GM18507 (cell line): ENCODE measurements at places on chromosomes 11 and 22.

GRCh38 chr22:29171721-29172120 lies 34.0 kb upstream of the EMID1 start:
- DNase-seq = no peak

DNA sequence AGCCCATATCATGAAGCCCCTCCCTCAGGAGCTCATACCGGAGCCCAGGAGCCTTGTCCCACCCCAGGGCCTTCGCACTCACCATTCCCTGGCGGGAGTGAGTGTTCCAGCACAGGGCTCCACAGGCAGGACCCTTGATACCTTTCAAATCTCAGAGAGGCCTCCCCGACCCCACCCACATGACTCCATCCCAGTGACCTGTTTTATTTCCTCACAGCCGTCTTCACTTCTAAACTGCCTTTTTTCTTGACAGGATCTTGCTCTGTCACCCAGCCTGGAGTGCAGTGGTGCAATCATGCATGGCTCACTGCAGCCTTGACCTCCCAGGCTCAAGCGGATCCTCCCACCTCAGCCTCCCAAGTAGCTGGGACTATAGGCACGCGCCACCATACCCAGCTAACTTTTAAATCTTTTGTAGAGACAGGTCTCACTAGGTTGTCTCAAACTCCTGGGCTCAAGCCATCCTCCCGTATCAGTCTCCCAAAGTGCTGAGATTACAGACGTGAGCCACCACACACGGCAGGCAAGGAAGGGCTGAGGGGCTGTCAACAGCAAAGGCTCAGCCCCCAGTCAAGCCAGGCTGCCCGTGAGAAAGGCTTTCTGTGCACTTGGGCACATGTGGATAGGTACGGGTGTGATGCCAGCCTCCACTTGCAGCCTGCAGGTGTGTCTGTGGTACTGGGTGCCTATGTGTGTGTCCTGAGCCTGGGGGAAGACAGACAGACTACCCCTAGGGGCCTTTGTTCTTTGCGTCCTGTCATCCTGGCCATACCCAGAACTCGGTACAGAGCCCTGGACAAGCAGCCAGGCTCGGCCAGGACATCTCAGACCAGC lies 9.3 kb downstream of the RPL3 start:
- no peak for DNase-seq

GRCh38 chr11:35376118-35376510 lies 43.2 kb downstream of the SLC1A2 start:
- DNase-seq = no peak

GRCh38 chr22:42895087-42895486 lies 38.0 kb upstream of the ARFGAP3 start:
- peak; percentile 36 for DNase-seq

- no peak for DNase-seq
These were observed 62.7 kb downstream of the LIF start for GRCh38 chr22:30183861-30184278.

- no peak for DNase-seq
These were observed 5.9 kb downstream of the WT1 start for GRCh38 chr11:32429477-32429876.

DNA sequence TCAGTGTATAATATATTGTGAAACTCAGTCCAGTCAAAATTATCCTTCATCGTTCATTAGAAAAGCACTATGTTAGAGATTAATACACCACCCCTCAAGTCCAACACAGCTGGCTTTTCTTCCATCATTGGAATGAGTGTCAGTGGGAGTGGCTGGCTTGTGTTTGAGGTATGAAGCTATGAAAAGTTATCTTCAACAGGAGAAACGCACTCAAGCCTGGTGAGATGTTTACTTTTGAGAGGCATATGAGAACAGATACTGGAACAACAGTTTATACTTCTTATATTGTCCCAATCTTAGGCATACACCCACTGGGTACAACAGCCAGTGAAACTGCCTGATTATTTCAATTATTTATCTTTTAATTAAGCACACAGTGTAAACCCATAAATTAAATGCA lies 34.3 kb downstream of the PLEKHB1 start:
- no peak for DNase-seq

- DNase-seq = no peak
These were observed 92.7 kb downstream of the SBF2 start for GRCh38 chr11:10201343-10201742.

DNA sequence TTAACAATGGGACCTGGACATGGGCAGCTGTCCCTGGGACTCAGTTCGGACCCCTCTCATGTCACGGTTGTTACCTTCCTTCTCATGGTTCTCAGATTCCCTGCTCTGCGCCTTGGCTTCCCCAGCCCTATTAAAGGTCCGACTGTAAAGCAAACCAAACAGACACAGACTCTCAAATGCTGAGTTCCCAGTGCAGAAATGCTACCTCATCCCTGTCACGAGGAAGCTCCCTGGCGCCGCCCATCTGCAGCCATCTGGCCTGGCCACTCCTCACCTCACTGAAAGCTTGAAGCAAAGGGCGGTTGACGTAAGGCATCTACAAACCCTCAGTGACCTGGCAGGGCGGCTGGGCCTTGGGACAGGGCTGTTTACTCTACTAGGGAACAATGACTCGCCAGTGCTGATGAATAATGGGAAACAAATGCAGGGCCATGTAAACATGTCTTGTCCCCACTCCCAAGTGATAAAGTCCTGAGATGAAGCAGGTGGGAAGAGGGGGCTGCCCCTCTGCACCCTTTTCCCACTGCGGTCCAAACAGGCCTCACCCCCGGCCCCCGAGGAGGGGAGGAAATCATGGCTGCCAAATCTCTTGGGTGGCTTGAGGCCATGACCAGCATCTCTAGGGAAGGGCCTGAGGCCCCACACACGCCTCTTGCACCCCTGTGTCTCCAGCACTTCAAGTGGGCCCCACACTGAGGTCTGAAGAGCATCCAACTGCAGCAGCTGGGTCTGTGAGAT lies 49.3 kb downstream of the SCUBE1 start:
- DNase-seq = no peak

DNA sequence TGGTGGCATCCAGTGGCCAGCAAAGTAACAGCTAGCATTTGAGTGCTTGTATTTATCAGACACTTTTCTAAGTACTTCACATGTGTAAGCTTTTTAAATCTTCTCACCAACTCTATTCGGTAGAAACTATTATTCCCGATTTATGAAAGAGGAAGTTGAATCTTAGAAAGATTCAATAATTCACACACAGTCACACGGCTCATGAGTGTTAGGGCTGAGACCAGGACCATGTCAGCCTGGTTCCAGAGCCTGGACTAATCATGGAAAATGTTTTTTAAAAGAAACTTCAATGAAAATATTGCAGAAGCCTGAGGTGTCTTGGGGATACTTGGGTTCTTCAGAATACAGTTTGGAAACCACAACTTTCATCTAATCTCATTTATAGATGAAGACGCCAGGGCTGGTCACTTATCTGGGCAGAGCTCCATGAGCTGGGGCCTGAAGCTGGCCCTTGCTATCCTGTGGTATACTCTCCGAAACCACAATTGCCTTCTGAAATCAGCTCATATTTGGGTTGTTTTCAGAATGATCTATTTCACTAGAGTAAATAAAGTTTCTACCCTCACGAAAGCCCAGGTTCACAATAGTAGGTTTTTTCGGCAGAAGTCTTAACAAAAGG lies 4.3 kb upstream of the CRTAM start:
- DNase-seq = no peak

GRCh38 chr11:77276271-77276670 lies 25.2 kb downstream of the GDPD4 start:
- no peak for DNase-seq

DNA sequence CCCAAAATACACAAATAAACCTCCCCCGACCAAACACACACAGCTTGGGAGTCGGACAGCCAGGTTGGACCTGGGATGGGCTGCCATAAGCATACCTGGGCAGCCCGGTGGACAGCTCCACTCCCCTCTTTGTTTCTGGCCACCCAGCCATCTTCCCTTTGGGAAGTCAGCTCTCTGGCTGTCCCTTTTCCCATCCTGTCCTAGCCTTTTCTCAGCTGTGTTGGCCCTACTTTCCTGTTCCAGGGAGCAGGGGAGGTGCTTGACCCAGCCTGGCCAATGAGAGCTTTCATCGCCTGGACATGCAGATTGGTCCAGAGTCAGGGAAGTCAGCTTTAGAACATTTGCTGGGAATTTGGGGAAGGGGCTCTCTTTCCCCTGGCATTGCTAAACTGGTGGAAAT lies 68.7 kb upstream of the NECTIN1 start:
- no peak for DNase-seq

DNA sequence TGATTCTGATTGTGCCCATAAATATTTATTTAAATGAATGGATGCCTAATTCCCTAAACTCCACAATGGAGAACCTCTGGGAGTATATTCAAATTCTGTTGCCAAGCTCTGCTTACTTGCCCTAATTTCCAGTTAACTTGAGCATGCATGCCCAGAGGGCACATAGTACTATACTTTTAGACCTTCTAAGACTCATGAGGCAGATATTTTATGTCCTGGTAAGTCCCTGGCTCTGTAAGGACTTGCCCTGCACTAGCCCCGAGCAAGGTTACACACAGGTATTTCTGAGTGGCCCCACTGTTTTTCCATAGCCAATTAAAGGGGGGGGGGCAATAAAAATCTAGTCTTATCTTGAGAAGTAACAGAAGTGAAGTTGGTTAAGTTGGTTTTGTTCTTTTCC lies 21.1 kb upstream of the CAPRIN1 start:
- no peak for DNase-seq

GRCh38 chr11:134170177-134170918 lies 53.4 kb downstream of the NCAPD3 start:
- DNase-seq = no peak

GRCh38 chr11:6219359-6219758 lies 14.0 kb downstream of the C11orf42 start:
- DNase-seq = no peak

GRCh38 chr11:65429724-65430405 lies 7.3 kb downstream of the NEAT1 start:
- no peak for DNase-seq

DNA sequence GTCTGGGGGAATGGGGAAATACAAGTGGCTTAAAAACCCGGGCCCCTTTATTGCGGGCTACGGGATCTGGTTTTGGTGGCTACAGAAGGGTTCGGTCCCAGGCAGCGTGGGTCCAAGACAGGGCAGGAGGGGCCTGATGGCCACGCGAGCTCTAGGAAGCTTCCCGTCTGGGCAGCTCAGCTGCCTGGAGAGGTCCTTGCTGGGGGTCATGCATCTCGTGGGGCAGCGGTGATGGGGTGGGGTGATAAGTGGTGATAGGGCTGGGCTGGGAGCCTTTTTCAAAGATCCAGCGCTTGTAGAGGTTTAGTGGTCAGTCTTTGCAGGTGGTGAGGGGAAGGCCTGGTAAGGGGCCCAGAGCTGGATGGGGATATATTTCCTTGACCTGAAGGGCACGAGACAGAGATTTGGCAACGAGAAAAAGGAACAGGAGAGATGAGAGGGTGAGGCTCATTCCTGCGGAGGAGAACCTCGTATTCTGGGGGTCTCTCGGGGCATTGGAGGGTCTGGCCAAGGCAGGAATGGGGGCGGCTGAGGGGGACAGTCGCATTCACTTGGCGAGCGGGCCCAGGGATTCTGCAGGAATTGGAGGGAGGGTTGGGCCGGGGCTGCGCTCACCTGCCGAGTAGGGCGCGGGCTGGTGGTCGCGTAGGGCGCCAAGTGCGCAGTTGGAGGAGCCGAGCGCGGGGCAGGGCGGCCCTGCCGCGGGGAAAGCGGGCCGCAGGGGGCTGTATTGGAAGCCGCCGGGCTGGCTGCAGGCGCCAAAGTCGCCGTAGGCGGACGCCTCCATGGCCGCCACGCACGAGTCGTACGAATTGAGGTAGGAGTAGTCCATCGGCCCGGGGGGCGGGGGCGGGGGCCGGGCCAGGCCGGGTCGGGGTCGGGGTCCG lies 560 bp downstream of the PHOX2A start:
- no peak for DNase-seq

- DNase-seq = peak; percentile 23
These were observed 29.2 kb downstream of the SREBF2 start for GRCh38 chr22:41862160-41862529.

GRCh38 chr22:24775769-24776492 lies 1.4 kb upstream of the PIWIL3 start:
- no peak for DNase-seq

- no peak for DNase-seq
These were observed 25.9 kb upstream of the KCNJ11 start for GRCh38 chr11:17414317-17414737.

- DNase-seq = no peak
These were observed 1.2 kb downstream of the LRRC56 start for GRCh38 chr11:538431-539051.

- DNase-seq = peak; percentile 30
These were observed 9.0 kb upstream of the DLAT start for GRCh38 chr11:112016088-112016764.

- DNase-seq = no peak
These were observed 118.9 kb downstream of the CACNA1I start for GRCh38 chr22:39689421-39689820.

- no peak for DNase-seq
These were observed 1.8 kb downstream of the FUT4 start for GRCh38 chr11:94545264-94546161.

DNA sequence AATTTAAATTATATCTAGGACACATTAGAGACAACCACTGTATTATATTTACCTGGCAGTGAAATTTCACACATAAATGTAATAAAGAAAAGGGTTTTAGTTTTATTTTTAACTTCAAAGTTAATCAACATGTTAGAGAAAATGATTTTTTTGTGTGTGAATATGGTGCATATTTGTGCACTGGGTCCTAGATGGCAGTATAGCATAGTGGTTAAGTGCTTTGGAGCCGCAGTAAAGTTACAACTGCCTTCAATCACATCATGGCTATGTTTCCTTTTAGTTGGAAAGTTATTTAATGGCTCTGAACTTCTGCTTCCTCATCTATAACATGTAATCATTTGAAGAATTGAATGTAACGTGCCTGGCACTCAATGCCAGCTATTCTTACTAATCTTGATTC lies 108.9 kb upstream of the DDI1 start:
- no peak for DNase-seq

- DNase-seq = no peak
These were observed 13.4 kb downstream of the ASCC2 start for GRCh38 chr22:29824677-29825076.

DNA sequence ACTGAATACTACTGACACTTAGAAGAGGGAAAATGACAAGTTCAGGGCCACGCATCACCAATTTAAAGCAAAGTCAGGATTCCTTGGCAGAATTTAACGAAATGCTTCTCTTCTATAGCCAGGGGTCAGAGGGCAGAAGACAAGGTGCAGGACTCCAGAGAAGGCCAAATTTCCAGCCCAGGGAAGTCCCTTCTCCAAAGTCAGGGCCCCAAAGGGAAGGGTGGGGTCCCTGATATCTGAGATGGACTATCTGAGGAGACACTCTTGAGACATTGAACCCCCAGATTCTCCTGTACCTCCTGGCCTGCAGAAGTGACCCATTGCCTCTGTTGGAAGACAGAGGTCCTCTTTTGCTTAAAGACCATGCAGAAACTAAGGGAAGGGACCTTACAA lies 91.2 kb downstream of the RPS6KA4 start:
- no peak for DNase-seq

GRCh38 chr22:45235101-45235777 lies 5.5 kb downstream of the KIAA0930 start:
- peak; percentile 72 for DNase-seq

DNA sequence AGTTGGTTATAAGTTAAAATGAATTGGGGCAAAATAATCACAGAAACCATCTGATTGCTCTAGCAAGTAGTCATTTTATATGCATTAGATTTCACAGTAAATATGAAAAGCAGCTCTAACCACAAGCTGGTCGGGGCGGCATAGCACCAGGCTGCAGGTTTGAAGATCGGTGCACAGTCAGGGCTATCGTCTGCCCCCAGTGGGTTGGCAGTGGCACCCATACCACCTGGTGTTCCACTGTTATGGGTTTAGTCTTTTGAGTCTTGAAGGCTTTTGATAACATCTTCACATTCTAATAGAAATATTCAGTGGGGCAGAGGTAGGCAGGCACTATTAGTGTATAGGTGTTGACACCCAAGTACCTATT lies 62.1 kb downstream of the GRK3 start:
- DNase-seq = no peak

GRCh38 chr11:131739243-131739882 lies 368.9 kb downstream of the NTM start:
- DNase-seq = no peak
